H9 (cell line): ENCODE measurements at places on chromosomes 16 and 17. TPM values are rescaled to one million over a fixed set of nuclear protein-coding genes. Genes with fewer than 3 reads are reported as not detected.

DNA sequence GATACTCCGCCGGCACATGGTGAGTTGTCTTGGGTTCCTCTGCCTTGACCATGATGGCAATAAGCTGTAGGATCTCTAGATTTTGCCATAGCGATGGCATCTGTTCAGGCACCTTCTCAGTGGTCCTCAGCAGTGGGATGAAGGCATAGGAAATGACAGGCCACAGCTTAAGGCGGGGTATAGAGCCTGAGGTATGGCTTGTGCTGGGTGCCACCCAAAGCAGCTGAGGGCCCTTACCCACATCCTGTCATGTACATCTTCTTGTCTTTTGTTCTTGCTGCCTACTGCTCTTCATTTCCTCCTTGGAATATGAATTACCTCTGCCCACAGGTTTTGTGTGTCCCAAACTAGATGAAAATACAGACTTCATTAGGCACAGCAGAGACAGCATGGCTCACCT lies 29.5 kb downstream of the KAT7 start:
- H3K4me1 ChIP-seq = peaks cover 16% of the 10 kb centered on the region; the same call in 1 of the 2 replicates
- peaks cover 67% of the 10 kb centered on the region for H3K36me3 ChIP-seq
- no peaks in the 10 kb centered on the region for H3K27me3 ChIP-seq

Gene MYOCD
- total RNA-seq = 0.17 and 0.39 TPM in 2 replicates

Gene KRT13
- total RNA-seq = not detected in 2 replicates

Gene TMIGD1
- not detected in 2 replicates for total RNA-seq

Gene FOXN1
- not detected in 2 replicates for total RNA-seq

Gene RPL26
- 2,434 and 2,435 TPM in 2 replicates for total RNA-seq

- no peaks in the 10 kb centered on the region for H3K36me3 ChIP-seq
- no peak overlapping the region for H3K4me3 ChIP-seq
- H3K27me3 ChIP-seq = no peaks in the 10 kb centered on the region
- no peaks in the 10 kb centered on the region for H3K4me1 ChIP-seq
Observed at GRCh38 chr17:74020522-74020921, 183.0 kb upstream of the RPL38 start.
